ENCODE measurements at places on chromosomes 1 and 21.

- no peak for DNase-seq
These were observed 18.0 kb upstream of the RIPPLY3 start for GRCh38 chr21:36988536-36988935.

DNA sequence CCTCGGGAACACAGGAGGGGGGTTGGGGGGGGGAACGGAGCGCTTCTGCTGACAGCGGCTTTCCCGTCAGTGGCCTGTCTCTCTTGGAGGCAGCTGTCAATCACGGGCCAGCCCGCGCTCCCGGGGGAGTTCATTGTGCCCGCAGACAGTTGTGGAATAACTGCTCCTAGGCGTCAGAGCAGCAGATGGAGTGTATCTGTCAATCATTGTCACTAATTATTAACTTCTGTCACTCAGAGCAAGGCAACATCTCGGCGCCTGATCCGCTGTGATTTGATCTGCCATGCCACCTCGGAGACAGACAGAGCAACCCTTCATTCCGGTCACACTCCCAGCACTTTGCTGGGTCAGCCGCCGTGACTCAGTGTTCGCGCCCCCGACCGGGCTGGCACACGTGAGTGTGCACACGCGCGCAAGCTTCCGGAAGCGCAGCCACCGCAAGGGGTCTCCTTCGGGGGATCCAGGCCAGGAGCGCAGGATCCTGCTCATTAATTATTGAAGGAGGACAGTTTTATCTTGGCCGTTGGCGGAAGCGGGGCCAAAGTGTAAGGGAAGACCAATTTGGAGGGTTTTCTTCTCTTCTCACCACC is 75.8 kb downstream of the RRAGC start:
- DNase-seq, result no peak

DNA sequence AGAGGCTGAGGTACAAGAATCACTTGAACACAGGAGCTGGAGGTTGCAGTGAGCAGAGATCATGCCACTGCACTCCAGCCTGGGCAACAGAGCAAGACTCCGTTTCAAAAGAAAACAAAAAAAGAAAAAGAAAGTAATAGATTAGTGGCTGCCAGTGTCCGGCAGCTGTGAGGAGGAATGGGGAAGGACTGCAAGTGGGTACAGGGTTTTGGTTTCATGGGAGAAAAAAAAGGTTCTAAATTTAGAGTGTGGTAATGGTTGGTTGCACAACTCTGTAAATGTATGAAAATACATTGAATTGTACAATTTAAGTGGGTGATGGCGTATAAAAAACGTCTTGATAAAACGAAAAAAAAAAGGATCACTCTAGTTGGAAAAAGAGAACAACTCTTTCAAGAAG is 6.7 kb downstream of the TAF1A start:
- no peak for DNase-seq

GRCh38 chr21:38574895-38575575 is 76.8 kb upstream of the ERG start:
- DNase-seq, result no peak

DNA sequence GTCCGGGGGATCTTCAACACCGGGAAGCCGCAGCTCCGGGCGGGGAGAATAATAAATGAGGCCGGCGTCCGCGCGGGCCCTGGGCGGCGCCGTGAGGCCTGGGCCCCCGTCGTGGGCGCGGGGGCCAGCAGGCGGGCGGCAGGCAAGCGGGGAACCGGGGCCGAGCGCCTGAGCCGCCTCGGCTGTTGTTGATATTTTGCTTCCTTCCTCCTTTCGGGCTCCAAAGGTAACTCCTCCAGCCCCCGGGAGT is at the start of gene MEF2D:
Gene MEF2D (minus strand): TSS at position 233 of the 250 bp plus-strand sequence. CDS start 17,483 bp downstream, outside the sequence.
- no peak for DNase-seq

- no peak for DNase-seq
These were observed 91.6 kb downstream of the RGL1 start for GRCh38 chr1:183896466-183897048.

GRCh38 chr21:38241029-38241740 is 15.6 kb upstream of the KCNJ15 start:
- no peak for DNase-seq

DNA sequence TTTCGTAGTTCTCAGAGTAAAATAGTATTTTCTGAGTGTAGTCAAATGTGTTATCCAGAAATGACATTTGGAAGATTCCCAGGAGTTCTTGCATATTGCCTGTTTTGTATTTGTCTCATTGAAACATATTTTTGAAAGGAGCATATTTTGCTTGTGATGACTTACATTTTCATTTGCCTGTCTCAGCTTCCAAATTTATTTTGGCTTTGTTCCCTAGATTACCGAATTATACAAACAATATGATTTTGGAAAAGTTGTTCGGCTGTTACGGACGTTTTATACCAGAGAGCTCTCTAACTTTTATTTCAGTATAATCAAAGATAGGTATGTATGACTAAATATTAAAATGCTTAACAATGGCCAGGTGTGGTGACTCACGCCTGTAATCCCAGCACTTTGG is 46.0 kb downstream of the IARS2 start:
- no peak for DNase-seq

DNA sequence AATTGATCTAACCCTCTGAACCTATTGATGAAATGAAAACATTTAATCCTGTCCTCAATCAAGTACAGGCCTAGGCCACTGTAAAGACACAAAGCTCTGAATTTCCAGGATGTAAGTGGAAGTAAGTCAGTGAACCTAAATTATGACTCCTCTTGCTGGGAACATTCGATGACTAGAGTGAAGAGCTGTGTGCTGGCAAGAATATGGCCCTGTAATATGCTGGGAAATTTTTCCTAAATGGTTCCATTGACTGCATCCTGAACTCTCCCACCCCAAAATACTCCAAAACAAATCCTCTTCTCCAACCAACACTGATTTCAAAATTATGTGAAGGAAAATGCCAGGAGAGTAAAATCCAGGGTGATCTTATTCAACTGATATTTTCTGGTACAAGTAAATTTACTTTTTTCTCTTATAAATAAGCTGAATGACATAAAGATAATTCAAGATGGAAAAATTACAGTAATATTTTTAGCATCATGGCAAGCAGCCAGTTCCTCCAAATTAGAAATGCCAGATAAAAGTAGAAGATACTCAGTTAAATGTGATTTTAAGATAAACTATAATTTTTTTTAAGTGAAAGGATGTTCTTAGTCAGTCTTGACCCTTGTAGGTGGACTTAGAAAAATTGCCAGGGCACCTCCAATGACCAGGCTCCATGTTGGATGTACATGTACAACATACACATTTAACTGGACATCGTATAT is 269.4 kb downstream of the PTGER3 start:
- no peak for DNase-seq

- DNase-seq, result no peak
These were observed 5.6 kb downstream of the FAM20B start for GRCh38 chr1:179031284-179031683.

- DNase-seq, result no peak
These were observed 16.9 kb downstream of the TCEANC2 start for GRCh38 chr1:54070171-54070837.

GRCh38 chr21:44275041-44275440 is 10.6 kb upstream of the AIRE start:
- no peak for DNase-seq

DNA sequence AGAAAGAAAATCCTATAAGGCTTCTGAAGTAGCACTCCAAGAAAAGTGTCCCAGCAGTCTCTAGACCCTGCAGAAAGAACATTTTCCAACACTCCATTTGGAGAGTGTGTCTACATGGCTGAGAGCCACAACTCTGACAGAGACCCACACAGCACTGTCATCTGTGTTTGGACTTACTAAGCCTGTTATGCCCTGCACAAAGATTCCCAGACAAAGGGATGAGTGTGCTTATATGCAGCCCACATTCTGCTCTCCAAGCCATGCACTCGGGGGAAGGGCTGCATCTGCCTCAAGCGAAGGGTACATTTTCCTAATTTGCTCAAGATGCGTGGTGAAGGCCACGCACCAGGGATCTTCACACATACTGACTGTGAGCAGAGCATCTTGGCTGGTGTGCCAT is 24.4 kb upstream of the SLAMF6 start:
- DNase-seq, result no peak

- no peak for DNase-seq
These were observed 29.2 kb downstream of the DNASE2B start for GRCh38 chr1:84427250-84428188.

GRCh38 chr1:37362594-37363385 is 111.6 kb upstream of the ZC3H12A start:
- no peak for DNase-seq

DNA sequence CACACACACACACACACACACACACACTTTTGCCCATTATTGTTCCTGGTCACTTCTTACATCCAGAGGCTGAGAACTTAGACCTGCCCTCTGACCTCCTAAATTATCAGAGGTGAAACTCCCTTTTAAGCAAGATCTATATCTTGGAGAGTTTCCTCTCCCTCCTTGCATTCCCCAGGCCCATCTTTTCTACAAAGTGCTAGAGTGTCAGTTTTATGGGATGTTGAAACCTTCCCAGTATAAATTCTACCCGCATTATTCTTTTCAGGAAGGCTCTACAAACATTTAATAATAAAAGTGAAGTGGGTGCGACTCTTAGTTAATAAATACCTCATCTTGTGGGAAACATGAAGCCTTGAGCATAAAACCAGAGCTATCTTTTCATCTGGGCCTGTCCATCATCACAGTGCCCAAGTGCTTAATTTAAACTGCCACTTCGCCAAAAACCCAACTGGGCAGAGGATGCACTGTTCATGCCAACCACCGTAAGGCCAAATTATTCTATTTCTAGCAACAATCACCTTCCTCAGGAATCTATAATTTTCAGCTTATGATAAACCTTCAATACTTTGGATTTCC is 458.2 kb upstream of the RUNX1 start:
- no peak for DNase-seq

GRCh38 chr1:22041505-22041904 is 11.0 kb upstream of the CDC42 start:
- DNase-seq, result no peak

GRCh38 chr1:202245391-202245790 is 51.8 kb downstream of the LGR6 start:
- no peak for DNase-seq

DNA sequence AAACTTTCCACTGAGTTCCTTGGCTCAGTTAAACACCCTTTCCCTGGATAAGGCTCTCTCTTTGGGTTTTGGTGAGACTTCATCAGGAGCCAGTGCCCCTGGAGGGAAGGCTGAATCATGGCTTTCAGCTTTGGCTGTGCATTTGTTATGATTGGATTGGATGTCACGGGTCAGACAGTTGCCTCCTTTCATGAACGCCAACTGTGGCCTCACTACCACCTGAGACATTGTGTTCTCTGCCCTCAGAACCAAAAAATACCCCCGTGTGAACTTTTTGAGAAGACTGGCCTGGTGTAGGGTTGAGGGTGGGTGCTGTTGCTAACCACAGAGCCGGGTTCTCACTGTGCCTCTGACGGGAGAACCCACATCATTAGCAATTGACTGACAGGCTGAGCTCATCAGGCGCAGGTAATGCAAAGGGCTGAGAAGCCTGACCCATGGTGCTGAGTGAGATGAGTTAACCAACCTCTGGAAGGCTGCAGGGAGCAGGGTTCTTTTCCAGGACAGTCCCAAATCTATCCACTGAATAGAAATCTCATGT is 65.6 kb downstream of the HHAT start:
- no peak for DNase-seq

DNA sequence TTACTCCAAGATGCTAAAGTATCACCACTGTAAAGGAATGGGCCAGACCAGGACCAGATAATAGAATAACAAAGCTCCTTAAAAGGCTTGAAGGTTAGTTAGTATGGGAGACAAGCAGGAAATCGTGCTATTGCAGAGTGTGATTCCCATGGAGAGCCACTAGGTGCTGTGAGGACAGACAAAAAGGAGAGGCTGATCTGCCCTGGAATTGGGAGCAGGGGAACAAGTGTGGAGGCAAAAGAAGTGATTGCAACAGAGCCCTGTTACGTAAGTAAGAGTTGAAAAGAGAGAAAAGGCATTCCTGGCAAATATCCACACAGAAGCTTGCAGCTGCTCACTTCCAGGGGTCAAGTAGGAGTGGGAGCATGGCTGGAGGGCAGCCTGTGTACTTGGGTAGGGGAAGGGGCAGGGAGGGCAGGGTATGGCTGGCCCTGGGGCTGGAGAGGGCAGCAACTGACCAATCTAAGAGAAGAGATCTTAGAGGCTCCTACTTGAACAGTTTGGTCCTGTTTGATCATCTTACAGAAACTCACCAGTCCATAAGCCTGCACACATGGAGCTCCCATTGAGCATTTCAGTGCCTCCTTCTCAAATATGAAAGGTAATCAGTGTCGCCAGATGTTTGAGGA is 207.7 kb upstream of the GJB5 start:
- DNase-seq, result no peak

DNA sequence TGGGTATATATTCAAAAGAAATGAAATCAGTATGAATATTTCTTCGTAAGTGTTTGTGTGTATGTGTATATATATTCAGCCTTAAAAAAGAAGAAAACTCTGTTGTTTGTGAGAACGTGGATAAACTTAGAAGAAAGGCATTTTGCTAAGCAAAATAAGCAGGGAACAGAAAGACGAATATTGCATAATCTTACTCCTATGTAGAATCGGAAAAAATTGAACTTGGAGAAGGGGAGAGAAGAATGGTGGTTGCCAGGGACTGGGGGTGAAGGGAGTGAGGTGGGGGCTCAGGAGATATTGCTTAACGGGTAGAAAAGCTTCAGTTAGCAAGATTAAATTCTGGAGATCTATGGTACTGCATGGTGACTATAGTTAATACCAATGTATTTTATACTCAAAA is 40.3 kb upstream of the NEK7 start:
- DNase-seq, result no peak

DNA sequence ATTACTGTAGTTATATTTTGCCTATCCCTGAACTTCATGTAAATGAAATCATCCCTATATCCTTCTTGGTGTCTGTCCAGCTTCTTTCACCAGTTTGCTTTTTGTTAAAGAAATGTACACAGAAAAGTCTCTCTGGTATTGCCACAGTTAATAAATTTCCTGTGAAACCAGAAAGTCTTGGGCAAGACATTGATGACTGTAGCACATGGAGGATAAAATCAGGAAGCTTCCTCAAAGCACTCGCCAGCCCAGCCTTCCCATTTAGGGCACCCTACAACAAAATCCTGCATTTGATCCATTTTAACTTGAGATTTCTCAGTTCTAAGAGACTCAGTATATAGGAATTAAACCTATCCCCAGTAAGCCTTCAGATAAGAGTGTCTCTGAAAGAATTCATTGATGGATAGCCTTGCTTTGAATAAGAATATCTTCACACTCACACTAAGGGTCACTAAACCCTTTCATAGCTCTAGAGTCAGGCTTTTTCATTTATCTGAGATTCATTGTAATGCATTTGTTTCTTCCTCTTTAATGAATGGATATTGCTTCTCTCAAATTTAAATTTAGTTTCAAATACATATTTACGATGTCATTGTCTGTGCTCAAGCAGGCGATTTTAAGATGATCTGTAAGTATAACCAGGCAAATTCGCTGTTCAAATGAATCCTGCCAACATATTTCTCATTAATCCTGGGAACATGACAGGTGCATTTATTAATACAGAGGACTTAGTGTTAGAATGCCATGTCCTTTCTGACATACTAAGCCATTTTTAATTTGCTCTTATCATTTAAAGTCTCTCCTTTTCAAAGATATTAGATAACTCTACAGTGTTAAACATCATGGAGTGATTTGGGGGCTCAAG is 153.1 kb downstream of the GRIK1 start:
- no peak for DNase-seq
